ENCODE measurements at places on chromosomes 1 and 21.
A peak's percentile ranks its signal among the peaks of the same experiment; 100 is the strongest.

DNA sequence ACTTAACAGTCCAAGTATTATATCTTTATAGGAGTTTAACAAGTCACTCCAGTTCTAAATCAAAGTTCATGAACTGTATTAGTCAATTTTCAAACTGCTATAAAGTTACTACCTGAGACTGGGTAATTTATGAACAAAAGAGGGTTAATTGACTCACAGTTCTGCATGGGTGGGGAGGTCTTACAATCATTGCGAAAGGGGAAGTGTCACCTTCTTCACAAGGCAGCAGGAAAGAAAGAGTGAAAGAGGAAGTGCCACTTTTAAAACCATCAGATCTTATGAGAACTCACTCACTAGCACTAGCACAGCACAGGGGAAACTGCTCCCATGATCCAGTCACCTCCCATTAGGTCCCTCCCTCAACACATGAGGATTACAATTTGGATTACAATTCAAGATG is 70.0 kb downstream of the CLCA4 start:
- DNase-seq: no peak

- DNase-seq: no peak
Measured at GRCh38 chr1:12506281-12507280, 111.4 kb downstream of the DHRS3 start.

- DNase-seq: no peak
Measured at GRCh38 chr21:40372506-40372905, 474.5 kb downstream of the DSCAM start.

- DNase-seq: no peak
Measured at GRCh38 chr1:214186103-214186824, 94.7 kb upstream of the SMYD2 start.

GRCh38 chr21:16418226-16418625 is 688.4 kb downstream of the USP25 start:
- DNase-seq: no peak

DNA sequence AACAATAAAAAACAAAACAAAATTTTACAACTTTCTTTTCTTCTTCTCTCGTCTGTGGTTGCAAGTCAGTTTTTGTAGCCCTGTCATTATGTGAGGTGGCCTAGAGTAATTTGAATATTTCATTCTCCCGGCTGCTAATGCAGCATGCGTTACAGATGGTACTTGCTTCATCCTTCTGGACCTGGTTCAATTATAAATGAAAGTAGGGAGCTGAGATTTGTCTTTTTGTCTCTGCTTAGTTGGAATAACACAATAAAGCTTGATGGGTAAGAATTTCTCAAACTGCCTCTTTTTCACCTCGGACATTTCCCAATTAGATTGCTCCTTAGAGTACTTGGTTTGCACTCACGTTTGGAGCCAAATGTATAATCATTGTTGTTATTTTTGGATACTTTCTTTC is 201.6 kb downstream of the PBX1 start:
- no peak for DNase-seq

DNA sequence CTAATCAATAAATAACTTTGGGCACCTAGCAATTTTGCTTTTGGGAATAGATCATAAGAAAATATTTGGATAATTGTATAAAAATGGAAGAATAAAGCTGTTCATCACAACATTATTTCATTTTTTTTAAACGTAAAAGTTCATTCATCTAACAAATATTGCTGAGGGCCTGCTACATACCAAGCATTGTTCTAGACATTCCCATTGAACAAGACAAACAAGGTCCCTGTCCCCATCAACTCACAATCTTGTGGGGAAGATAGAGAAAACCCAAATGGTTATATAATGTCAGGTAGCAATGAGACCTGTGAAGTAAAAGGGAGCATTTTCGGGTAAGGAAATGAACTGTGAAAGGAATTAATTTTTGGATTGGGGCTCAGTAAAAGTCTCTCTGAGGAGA is 54.0 kb upstream of the BEND5 start:
- DNase-seq: no peak

- DNase-seq: no peak
Measured at GRCh38 chr1:26811057-26811456, 15.4 kb upstream of the ZDHHC18 start.

- DNase-seq: peak; percentile 33
Measured at GRCh38 chr21:29299916-29300806, 1.4 kb downstream of the BACH1 start.

All from stimulated activated naive CD8-positive, alpha-beta T cell treated with anti-CD3 and anti-CD28 coated beads, Interleukin-15, Interleukin-2, amounts not matched to agents 100 U/mL and 50 U/mL, for 24 hours (primary cell).